ENCODE measurements at places on chromosomes 5 and 9. TPM values are rescaled to one million over a fixed set of nuclear protein-coding genes. Genes with fewer than 3 reads are reported as not detected.

Gene FAM81B
- not detected for total RNA-seq

Gene SLC6A7
- under 0.01 TPM for total RNA-seq

Gene SPOCK1
- total RNA-seq: 173 TPM

Gene QRFP
- total RNA-seq: not detected

Gene SLC6A18
- not detected for total RNA-seq

Gene GOLM1
- total RNA-seq: 73.2 TPM

Gene SSNA1
- total RNA-seq: 109 TPM

Gene CA9
- 0.38 TPM for total RNA-seq

Gene RORB
- total RNA-seq: under 0.01 TPM

Gene ORM2
- total RNA-seq: not detected

Gene STK32A
- 1.7 TPM for total RNA-seq

Gene SMIM3
- total RNA-seq: 182 TPM

Gene PJA2
- total RNA-seq: 135 TPM

Gene OMD
- not detected for total RNA-seq

Gene DMRT3
- total RNA-seq: not detected

Gene GOLGA1
- total RNA-seq: 7.9 TPM

Gene IL9
- not detected for total RNA-seq

Gene SLC25A2
- 0.19 TPM for total RNA-seq

Gene COL15A1
- 5.9 TPM for total RNA-seq

Gene TMEM174
- not detected for total RNA-seq

Gene PRUNE2
- total RNA-seq: 67.7 TPM

Gene INSL6
- not detected for total RNA-seq

Gene CDHR2
- not detected for total RNA-seq

Gene PRR7
- total RNA-seq: 10.9 TPM

Gene TMC1
- under 0.01 TPM for total RNA-seq

Measured in regular cardiac myocyte (primary cell).